ENCODE measurements at places on chromosomes 1 and 21.

DNA sequence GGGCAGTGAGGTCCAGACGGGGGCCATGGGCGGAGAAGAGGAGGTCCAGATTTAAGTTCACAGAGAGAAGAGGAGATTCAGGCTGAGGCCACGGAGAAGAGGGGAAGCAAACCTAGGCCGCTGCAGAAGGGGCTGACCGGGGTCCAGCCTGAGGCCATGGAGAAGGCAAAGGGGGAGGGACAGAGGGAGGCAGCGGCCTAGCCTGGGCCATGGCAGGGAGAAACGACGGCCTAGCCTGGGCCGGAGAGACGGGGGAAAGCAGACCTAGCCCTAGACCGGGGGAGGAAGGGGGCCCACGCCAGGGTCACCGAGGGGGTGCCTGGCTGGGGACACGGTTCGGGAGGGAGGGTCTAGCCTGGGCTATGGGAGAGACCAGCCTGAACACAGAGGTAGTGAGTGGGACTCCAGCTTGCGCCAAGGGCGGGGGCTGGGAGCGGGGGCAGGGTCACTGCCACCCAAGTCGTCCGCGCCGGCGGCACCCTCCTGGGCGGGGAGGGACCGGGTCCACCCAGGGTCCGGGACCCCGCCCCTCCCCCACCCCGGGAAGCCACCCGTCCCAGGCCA lies 459 bp downstream of the CAPZB start:
- no peak for DNase-seq

- no peak for DNase-seq
Measured at GRCh38 chr1:233655301-233655740, 41.4 kb downstream of the KCNK1 start.

- no peak for DNase-seq
Measured at GRCh38 chr1:175195281-175195680, 2.7 kb upstream of the KIAA0040 start.

DNA sequence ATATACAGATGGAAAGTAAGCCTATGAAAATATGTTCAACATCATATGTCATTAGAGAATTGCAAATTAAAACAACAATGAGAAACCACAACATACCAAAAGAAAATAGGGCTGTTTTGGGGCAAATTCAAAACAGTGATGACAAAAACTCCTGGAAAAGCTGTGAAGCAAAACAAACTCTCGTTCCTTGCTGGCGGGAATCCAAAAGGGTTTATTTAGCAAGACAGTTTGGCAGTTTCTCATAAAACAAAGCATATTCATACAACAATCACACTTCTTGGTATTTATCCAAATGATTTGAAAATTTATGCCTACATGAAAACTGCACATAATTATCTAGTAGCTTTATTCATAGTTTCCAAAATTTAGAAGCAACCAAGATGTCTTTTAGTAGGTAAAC lies 44.4 kb downstream of the COL11A1 start:
- no peak for DNase-seq

DNA sequence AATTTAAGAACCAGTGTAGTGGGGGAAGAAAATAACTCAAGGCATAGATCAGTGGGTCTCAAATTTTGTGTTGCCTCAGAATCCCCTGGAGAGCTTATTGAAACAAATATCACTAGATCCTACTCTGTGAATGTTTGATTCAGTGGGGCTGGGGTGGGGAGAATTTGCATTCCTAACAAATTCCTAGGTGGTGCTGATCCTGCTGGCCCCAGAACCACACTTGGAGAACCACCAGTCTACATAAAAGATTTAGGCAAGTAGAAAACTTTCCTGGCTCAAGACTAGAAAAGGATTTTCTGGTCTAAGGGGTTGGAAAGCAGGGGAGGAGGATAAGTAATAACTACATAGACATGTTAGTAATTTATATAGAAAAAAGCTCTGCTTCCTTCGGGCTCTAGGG lies 34.1 kb upstream of the C1orf21 start:
- DNase-seq = no peak

DNA sequence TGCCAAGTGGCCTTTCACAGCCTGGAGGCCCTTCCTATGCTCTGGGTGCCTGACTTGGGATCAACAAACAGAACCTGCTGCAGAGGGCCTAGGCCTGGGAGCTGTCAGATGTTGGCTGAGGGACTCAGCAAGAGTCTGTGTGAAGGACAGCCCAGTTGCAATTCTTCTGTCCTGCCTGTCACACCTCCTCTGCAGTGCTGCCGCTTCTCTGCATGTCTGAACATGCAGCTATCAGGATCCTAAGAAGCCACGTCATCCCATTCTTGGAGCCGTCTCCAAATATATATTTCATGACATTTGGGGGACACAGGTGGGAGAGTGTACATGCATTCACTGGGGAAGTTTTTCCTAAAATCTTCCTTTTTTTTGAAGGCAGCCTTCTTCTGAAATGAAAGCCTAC lies 8.6 kb downstream of the FCAMR start:
- DNase-seq = no peak

GRCh38 chr1:176858433-176858916 lies 306.0 kb downstream of the ASTN1 start:
- no peak for DNase-seq

GRCh38 chr1:3219005-3219790 lies 150.2 kb downstream of the PRDM16 start:
- DNase-seq = no peak

DNA sequence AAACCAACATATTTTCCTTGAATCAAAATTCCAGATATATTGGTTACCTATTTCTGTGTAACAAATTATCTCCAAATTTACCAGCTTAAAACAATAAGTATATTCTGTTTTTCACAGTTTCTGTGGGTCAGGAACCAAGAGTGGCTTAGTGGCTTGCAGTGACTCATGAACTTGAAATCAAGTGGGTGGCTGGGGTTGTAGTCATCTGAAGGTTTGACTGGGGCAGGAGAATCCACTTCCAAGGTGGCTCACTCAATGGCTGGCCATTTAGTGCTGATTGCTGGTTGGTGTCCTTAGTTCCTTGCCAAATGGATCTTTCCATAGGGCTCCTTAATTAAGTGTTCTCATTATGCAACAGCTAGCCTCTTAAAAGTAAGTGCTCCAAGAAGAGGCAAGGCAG lies 43.8 kb downstream of the ALG14 start:
- DNase-seq = no peak

DNA sequence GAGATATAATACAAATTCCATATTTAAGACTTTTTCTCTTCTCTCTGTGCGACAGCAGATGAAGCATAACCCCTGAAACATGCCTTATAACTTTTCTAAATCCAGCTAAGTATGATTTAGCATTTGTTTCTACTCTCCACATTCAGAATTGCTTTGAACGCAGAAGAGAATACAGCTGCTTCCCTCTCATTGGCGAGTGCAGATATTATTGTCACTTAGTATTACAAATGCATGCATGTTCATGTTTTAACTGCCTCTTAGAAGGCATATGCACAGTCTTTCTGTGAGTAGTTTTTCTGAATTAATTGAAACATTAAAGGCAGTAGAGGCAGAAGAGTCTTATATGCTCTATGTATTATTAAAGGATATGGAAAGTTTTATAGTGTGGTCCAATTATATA lies 217.1 kb downstream of the ZP4 start:
- DNase-seq = no peak

- DNase-seq = no peak
Measured at GRCh38 chr1:8607906-8608305, 209.5 kb downstream of the RERE start.

DNA sequence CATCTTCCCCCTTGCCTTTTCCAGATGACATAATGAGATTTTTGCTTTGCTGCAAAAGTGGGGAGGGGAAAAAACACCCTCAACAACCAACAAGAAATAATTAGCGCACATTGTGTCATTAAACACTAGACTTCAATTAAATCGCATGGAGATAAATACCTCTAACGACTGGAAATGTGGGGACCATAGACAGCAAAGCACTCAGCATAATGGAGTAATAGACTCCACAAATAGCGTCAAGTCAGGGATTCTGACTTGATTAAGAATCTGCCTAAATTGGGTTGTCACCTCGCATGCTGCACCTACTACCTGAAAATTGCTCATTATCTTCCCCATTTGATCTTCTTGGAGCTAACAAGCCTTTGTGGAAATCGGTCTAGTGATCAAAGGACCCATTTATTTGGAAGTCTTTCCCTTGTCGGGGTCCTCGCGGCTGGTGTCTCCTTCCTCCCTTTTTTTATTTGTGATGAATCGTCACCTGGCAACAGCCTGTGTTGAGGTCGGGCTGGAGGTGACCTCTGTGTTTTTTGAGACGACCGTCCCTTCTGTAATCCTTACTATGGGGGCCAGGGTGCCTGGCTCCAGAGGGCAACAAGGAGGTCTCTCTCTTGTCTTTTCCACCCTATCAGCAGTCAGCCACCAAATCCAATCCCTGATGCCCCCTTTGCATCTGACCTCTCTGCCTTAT lies 75.3 kb upstream of the IGSF21 start:
- DNase-seq = no peak

DNA sequence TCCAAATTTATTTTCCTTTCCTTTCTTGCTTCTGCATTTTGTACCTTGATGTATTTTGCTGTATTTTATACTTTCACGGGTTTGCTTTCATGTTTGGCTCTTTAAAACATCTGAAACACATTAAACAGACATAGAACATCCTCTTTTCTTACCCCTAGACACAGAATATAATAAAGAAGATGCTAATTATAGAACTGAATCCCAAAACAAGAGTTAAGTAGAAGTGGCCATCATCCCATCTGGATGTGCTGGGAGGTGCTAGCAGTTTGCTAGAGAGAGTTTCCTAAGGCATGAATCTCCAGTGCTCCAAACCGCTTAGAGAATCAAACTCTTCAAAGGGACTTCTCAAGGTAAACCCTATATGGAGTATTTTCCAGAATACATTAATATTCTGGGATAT lies 53.9 kb upstream of the GNG12 start:
- no peak for DNase-seq

DNA sequence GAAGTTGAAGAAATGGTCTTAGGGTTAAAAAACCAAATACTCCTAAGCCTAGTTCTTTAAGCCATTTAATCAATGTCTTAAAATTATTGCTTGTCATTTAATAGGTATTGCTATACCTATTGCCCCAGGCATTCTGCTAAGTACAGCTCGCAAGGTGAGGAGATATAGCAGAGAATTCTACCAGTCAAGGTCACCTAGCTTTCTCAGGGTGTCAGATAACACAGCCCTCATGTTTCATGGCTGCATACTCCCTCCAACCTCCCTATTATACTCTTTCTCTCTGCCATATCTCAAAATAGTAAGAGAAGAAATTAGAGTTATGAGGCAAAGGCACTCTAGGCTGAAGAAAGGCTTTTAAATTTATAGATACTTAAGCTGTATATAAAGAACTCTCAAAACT lies 68.4 kb upstream of the GPR88 start:
- DNase-seq = no peak

DNA sequence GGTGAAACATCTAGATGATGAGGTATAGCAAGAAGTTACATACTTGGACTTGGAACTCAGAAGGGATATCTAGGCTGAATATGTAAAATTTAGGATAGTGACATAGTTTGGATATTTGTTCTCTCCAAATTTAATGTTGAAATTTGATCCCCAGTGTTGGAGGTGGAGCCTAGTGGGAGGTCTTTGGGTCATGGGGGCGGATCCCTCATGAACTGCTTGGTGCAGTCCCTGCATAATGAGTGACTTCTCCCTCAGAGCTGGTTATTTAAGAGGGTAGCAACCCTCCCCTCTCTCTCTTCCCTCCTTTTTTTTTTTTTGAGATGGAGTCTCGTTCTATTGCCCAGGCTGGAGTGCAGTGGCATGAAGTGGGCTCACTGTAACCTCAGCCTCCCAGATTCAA lies 15.5 kb downstream of the ST3GAL3 start:
- no peak for DNase-seq

DNA sequence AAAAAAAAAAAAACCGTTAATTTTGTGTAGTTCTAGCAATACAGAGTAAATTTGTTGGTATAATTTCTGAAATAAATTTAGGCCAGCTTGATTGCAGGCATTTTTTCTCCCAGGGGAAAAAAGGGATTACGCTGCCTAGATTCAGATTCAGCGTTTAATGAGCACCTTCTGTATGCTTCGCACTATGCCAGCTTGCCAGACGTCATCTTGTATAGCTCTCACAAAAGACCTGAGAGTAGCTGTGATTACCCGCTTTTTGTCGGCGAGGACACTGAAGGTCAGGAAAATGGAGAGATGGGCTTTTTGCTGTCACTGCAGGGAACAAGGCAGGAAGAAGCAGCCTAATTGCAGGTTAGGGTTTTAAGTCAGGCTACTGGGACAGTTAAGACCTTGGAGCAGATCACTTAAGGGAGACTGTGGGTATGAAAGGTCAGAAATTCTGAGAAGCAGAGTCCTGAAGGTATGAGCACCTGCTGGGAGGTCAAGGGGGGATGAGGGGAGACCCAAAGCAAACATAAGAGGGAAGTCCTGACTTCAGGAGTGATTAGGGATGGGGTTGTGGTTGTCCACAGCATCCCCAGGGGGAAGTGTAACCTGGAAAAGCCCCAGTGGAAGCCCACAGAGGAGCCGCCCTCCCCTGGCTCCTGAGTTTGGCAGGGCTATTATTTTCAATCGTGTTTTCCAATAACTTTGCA lies 39.0 kb downstream of the TMCC2 start:
- no peak for DNase-seq

DNA sequence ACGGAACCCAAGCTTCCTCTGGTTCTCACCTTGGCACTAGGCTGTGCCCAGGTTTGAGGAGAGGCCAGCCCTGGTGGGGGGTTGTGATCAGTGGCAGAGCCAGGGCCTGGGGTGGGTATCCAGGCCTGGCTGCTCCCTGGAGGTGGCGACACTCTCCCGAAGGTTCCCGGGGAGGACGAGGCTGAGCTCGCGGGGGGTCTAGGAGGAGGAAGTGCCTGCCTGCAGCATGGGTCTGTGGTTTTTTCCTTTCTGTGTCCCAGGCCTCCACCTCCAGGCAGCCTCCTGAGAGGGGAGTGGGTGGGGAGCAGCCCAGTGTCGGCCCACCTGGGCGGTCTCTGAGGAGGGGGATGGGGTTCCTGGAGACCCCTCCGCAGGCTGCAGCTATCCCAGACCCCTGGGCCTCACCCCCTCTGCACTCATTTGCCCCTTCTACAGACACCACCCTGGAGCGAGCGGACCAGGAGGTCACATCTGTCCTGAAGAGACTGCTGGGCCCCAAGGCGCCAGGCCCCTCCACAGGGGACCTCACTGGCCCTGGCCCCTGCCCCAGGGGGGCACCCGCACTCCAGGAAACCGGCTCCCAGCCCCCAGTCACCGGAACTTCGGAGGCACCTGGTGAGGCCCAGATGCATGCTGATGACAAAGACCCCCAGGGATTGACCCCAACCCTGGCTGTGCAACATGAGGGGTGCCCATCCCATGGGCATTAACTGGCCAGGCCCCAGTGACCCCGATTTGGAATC lies 44.3 kb downstream of the TRIM11 start:
- no peak for DNase-seq

- DNase-seq = no peak
Measured at GRCh38 chr1:82689217-82689616, 888.5 kb downstream of the ADGRL2 start.

DNA sequence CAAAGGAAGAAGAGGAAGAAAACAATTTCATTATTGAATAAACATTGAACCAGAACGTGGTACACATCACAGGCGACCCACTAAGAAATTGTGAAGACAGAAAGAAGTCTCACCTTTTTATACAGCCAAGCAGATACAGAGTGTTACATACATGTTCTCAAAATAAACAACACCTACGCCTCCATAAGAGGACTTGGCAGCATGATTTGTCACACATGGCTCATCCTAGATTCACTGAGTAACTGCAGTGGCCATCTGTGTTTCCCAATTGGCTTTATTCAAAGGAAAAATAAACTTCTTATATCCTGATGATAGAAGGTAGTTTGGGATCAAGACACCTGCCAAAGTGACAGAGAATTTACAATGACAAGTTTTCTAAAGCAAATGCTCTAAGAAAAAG lies 7.6 kb upstream of the KRTAP19-8 start:
- DNase-seq = no peak

GRCh38 chr1:162215902-162216301 lies 146.4 kb downstream of the NOS1AP start:
- no peak for DNase-seq
